ELF-1 (cell line): ENCODE measurements at places on chromosomes 3 and 15.

GRCh38 chr3:9810846-9811245 is 784 bp downstream of the TTLL3 start:
- DNase-seq = no peak

- DNase-seq = peak; percentile 53
These were observed 41.8 kb downstream of the SMAD3 start for GRCh38 chr15:67107014-67107812.

DNA sequence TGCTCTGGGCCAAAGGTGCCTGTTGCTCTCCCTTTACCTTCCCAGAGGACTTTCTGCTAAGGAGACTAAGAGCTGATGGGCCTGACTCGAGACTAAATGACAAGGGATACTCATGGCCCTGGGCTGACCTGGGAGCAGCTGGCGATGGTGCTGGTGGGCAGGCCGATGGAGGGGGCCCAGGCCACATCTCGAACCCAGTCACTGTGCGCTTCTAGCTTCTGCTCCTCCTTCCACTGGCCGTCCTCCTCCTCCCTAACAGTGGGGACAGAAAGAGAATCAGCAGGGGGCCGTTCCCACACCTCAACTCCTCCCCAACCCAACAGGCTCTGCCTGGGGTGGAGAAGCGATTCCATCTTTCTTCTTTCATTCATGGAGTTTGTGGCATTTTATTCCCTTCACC is 12.2 kb upstream of the GHRL start:
- DNase-seq = no peak

DNA sequence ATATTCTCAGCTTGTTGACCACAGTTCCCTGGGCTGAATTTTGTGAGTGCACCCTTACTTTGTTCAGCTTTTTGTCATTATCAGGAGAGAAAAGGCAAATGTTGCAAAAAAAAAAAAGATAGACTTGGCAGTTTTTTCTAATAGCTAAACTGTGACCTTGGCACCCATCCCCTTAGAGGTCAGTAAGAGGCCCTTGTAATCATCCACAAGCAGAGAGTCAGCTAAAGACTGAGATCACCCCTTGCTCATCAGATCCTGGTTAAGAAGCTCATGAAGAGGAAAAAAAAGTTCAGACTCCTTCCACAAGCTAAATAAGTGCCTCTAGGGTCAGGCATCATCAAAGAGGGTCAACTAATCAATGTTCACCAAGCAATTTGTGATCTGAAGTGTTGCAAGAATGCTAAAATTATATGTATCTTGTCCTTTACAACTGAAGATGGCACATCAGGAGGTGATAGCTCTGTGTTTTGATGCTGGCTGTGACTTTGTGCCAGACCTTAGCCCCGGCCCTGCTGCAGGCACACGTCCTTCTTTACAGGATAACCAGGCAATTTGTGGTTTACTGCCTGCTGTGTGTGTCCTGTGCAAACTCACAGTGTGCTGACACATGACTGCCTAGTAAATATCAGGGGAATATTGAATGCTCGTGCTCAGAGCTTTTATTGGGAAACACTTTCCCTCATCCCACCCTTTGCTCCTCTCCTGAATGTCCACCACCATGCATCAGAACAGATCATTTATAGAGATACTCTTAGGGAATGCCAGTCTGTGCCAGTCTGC is 262.9 kb downstream of the IL5RA start:
- DNase-seq = no peak

DNA sequence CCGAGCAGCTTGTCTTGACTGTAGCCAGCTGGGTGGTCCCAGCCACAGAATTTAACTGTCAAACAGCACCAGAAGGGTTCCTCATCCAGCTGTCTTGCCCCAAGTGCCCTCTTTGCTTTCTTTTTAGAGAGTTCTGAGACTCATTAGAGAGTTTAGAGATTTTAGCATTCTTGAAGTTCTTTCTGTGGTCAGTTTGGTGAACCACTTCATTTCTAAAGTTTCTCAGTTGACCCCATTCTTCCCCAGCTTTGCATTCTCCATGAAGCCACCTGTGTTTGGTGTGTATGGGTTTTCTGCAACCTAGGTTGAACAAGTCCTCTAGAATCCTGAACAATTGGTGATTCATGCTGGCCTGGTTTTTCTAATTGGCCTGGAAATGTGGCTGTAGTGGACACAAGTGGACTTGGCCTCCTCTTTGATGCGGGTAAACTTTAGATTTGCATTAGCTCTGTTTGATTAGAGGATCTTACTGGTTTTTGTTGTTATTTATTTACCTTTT is 33.7 kb downstream of the FLNB start:
- no peak for DNase-seq

GRCh38 chr3:179410331-179410730 is 40.9 kb downstream of the GNB4 start:
- no peak for DNase-seq
